ENCODE measurements at places on chromosomes 16 and 17. TPM values are rescaled to one million over a fixed set of nuclear protein-coding genes. Genes with fewer than 3 reads are reported as not detected.

Gene GPRC5B
- not detected for total RNA-seq

GRCh38 chr16:81996664-81997509, 14.4 kb downstream of the SDR42E1 start:
- no peak for DNase-seq
- no peak overlapping the region for H3K27ac ChIP-seq
- H3K4me1 ChIP-seq, result no peaks in the 10 kb centered on the region
- no peaks in the 10 kb centered on the region for H3K27me3 ChIP-seq

GRCh38 chr17:60554377-60554788, 28.3 kb upstream of the APPBP2 start:
- no peak overlapping the region for H3K27ac ChIP-seq
- no peaks in the 10 kb centered on the region for H3K36me3 ChIP-seq
- H3K4me1 ChIP-seq, result no peaks in the 10 kb centered on the region
- no peaks in the 10 kb centered on the region for H3K27me3 ChIP-seq
- no peak overlapping the region for H3K4me3 ChIP-seq

DNA sequence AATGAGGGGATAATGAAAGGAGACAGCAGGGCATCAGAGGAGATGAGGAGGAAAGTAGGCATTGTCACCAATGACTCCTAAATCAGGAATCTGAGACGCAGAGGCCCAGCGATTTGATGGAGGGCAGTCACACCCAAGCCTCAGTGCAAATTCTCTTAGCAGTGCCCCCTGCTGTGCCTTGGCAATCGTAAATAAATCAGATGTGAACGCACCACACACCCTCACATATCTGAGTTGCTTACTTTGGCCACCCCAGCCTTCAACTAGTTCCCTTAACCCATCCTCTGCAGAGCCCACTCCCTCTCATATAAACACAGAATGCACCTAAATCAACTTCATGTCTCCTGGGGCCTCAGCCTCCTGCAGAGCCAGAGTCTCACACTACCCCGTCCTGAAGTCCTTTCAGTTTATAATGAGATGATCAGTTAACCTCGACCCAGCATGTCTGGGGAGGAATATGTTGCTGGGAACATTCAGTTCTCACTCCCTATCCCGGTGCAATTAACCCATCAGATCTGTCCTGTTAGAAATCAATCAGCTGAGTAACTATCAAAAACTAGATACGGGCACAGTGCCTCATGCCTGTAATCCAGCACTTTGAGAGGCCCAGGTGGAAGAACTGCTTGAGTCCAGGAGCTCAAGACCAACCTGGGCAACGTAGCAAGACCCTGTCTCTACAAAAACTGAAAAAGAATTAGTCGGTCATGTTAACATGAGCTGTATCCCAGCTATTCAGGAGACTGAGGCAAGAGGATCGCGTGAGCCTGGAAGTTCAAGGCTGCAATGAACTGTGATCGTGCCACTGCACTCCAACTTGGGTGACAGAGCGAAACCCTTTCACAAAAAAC, 78.4 kb downstream of the SLC39A11 start:
- no peaks in the 10 kb centered on the region for H3K27me3 ChIP-seq
- no peak overlapping the region for H3K27ac ChIP-seq
- no peak overlapping the region for H3K4me3 ChIP-seq

- no peak for DNase-seq
- H3K4me1 ChIP-seq, result no peaks in the 10 kb centered on the region
- no peak overlapping the region for H3K27ac ChIP-seq
- H3K27me3 ChIP-seq, result no peaks in the 10 kb centered on the region
- H3K4me3 ChIP-seq, result no peak overlapping the region
Observed at GRCh38 chr17:14061666-14062560, 7.4 kb upstream of the COX10 start.

GRCh38 chr16:24070851-24071250, 185.3 kb upstream of the CACNG3 start:
- no peak overlapping the region for H3K27ac ChIP-seq
- no peak for DNase-seq

- H3K4me3 ChIP-seq, result no peak overlapping the region
- peaks cover 2% of the 10 kb centered on the region for H3K36me3 ChIP-seq
- no peaks in the 10 kb centered on the region for H3K27me3 ChIP-seq
- no peak for DNase-seq
- H3K4me1 ChIP-seq, result no peaks in the 10 kb centered on the region
- no peak overlapping the region for H3K27ac ChIP-seq
Observed at GRCh38 chr17:60864708-60865005, 187.0 kb downstream of the BCAS3 start.

DNA sequence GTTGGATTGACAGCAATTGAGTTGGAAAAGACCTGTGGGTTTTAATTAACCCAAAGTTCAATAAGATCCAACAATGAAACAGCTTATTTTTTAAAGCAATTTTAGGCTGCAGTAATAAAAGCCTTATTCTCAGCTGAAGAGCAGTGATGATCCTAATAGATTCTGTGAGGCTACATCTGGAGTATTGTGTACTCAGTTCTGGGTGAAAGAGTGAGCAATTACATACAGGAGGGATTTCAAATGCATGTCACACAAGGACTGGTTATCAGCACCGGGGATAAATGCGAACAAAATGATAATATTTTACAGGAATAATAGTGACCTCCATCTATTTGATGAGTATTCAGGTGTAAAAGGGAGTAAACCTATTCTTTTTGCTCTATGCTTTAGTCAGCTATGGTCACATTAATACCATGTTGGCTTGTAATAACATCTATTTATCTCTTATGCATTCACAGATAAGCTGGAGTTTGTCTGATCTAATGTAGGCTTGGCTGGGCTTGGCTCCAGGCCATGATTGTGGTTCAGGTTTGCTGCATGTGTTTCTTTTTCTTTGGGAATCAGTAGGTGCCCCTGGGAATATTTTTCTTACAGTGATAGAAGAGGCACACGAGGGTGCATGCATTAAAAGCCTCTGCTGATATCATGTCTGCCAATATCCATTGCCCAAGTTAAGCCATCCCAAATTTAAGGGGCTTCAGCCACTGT, 22.2 kb upstream of the TOX3 start:
- H3K4me3 ChIP-seq, result no peak overlapping the region
- DNase-seq, result no peak
- no peaks in the 10 kb centered on the region for H3K27me3 ChIP-seq
- H3K27ac ChIP-seq, result no peak overlapping the region

- no peak for DNase-seq
- no peaks in the 10 kb centered on the region for H3K27me3 ChIP-seq
- peaks cover 49% of the 10 kb centered on the region for H3K4me1 ChIP-seq
- H3K4me3 ChIP-seq, result no peak overlapping the region
Observed at GRCh38 chr16:31395647-31396046, 2.5 kb downstream of the ITGAD start.

Gene PFN1
- total RNA-seq, result 1,278 TPM

DNA sequence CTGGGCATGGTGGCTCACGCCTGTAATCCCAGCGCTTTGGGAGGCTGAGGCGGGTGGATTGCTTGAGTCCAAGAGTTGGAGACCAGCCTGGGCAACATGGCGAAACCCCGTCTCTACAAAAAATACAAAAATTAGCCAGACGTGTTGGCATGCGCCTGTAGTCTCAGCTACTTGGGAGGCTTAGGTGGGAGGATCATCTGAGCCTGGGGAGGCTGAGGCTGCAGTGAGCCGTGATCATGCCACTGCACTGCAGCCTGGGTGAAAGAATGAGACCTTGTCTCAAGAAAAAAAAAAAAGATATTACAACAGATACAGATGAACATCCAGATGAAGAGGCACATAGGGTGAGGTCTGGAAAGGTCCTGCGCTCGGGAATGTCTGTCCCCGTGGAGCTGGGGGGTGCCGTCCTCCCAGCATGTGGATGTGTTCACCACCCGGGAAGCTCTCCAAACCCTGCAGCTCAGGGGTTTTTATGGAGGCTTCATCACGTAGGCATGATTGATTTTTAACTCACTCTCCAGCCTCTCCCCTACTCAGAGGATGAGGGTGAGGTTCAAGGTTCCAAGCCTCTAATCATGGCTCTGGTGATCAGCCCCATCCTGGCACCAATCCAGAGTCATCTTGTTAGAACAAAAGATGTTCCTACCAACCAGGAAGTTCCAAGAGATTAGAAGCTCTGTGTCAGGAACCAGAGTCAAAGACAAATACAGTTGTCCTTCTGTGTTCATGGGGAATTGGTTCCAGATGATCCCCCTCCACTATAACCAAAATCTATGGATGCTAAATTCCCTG, 85.0 kb upstream of the DNAJA2 start:
- no peaks in the 10 kb centered on the region for H3K27me3 ChIP-seq
- H3K36me3 ChIP-seq, result no peaks in the 10 kb centered on the region
- H3K27ac ChIP-seq, result no peak overlapping the region

- H3K27ac ChIP-seq, result no peak overlapping the region
- no peak for DNase-seq
- H3K27me3 ChIP-seq, result no peaks in the 10 kb centered on the region
- H3K36me3 ChIP-seq, result no peaks in the 10 kb centered on the region
- H3K4me3 ChIP-seq, result no peak overlapping the region
- H3K4me1 ChIP-seq, result no peaks in the 10 kb centered on the region
Observed at GRCh38 chr16:7362231-7362630, 29.6 kb downstream of the RBFOX1 start.

DNA sequence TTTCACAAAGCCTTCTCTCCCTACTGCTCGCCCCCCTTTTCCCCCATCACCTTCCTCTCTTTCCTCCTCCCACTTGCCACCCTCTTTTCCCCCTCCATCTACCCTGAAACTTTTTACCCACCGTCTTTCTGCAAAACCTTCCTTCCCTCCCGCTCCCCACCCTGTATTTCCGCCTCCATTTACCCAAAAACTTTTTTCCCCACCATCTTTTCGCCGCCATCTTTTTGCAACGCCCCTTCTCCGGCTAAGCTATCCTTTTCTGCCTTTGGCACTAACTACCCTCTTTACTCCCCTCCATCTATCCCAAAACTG, 205.2 kb upstream of the WSB1 start:
- H3K4me1 ChIP-seq, result no peaks in the 10 kb centered on the region
- H3K4me3 ChIP-seq, result no peak overlapping the region
- H3K36me3 ChIP-seq, result no peaks in the 10 kb centered on the region
- H3K27me3 ChIP-seq, result no peaks in the 10 kb centered on the region
- no peak for DNase-seq

Gene RASL10B
- not detected for total RNA-seq

DNA sequence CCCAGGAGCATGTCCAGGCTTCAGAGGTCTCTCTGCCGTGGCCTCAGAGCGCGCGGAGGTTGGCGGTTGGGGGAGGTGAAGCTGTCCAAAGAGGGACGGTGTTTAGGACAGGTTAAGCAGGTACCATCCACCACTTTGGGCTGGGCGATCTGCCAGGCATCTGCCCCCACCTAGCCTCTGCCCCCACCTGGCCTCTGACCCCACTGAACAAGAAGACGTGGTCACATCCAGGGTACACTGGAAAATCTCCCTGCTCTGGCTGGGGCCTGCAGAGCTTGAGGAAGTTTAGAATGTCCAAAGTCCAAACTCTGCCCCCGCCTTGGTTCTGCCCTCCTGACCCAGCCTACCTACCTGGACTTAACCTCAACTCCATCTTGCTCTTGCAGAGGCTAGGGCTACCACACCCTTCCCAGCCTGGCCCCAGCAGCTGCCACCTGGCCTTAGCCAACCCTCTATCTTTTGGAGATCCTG, 1.6 kb downstream of the ITGA3 start:
- no peak for DNase-seq
- no peak overlapping the region for H3K27ac ChIP-seq
- H3K27me3 ChIP-seq, result peaks cover 3% of the 10 kb centered on the region
- H3K4me1 ChIP-seq, result peaks cover 25% of the 10 kb centered on the region
- no peak overlapping the region for H3K4me3 ChIP-seq

DNA sequence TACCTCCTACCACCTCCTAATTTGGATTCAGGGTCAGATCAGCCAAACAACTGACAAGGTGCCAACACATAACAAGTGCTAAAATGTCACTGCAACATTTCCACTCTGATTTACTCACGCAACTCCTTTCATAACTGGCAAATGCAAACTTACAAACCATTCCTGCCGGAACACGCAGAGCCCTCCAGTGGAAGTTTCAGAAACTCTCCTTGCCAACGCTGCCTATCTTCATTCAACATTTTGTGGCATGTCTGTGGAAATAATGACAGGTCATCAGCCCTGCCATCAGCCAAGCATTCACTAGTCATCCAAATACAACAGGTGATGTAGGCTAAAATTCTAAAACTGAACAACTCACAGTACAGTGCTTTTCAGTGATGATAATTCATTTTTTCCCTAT, 37.7 kb upstream of the OR3A1 start:
- H3K36me3 ChIP-seq, result no peaks in the 10 kb centered on the region
- DNase-seq, result no peak
- no peaks in the 10 kb centered on the region for H3K4me1 ChIP-seq
- H3K4me3 ChIP-seq, result no peak overlapping the region
- no peaks in the 10 kb centered on the region for H3K27me3 ChIP-seq

GRCh38 chr17:81986606-81987005, 9.2 kb downstream of the ASPSCR1 start:
- H3K36me3 ChIP-seq, result peaks cover 25% of the 10 kb centered on the region
- H3K4me3 ChIP-seq, result no peak overlapping the region
- no peaks in the 10 kb centered on the region for H3K27me3 ChIP-seq
- DNase-seq, result no peak
- no peaks in the 10 kb centered on the region for H3K4me1 ChIP-seq
- H3K27ac ChIP-seq, result no peak overlapping the region

DNA sequence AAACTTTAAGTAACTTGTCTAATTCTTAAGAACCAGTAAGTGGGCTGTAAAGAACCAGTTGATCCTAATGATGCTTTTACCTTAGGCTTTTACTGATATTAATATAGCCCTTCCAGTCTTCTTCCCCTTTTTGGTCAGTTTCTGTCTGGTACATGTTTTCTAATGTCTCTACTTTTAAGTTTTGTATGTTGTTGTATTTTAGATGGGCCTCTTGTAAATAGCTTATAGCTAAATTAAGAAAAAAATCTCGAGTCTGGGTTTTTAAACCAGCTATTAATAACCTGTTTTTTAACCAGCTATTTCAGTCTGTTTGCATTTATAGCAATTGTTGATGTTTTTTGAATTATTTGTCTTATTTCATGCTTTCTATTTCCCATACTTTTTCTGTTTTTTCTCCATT, 79.0 kb downstream of the PITPNC1 start:
- no peaks in the 10 kb centered on the region for H3K36me3 ChIP-seq
- H3K4me3 ChIP-seq, result no peak overlapping the region
- no peaks in the 10 kb centered on the region for H3K27me3 ChIP-seq
- no peak for DNase-seq

GRCh38 chr17:71251276-71251675, 869.5 kb upstream of the SOX9 start:
- no peaks in the 10 kb centered on the region for H3K4me1 ChIP-seq
- no peak for DNase-seq
- H3K27ac ChIP-seq, result no peak overlapping the region
- H3K36me3 ChIP-seq, result no peaks in the 10 kb centered on the region
- no peaks in the 10 kb centered on the region for H3K27me3 ChIP-seq
- no peak overlapping the region for H3K4me3 ChIP-seq

Gene UNC13D
- 269 TPM for total RNA-seq

DNA sequence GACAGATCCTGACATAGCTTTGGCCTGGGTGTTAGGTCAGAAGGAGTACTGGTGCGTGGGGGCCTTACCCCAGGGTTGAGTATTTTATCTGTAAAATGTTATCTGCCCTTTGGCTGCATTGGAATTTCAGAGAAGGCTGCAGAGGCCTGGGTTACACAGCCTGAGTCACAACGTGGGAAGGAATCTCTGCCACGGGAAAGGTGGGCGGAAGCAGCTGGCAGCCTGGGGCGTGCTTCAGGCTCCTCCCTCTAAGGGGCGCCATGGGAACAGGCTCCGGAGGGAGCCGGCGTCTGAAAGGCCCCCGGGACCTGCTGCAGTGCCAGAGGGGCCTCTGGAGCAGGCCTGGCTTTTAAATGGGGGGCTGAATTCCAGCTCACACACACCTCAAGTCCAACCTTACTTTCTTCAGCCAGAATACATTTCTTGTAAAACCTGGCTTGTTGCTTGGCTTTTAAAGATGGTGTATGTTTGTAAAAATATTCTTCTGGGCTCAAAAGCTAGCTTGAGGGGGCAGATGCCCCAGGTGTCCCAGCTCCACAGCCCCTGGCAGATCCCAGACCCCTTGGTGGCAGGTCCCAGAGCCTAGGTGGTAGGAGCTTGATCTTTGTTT, 142.2 kb downstream of the RAB11FIP4 start:
- no peaks in the 10 kb centered on the region for H3K27me3 ChIP-seq
- H3K4me1 ChIP-seq, result peaks cover 35% of the 10 kb centered on the region
- peaks cover 39% of the 10 kb centered on the region for H3K36me3 ChIP-seq

Gene TTLL6
- total RNA-seq, result not detected

All from natural killer cell (primary cell).